ENCODE measurements at places on chromosomes 2 and 18.

- DNase-seq: no peak
Observed at GRCh38 chr2:101763496-101764333, 66.2 kb downstream of the MAP4K4 start.

GRCh38 chr2:54859997-54860701 lies 136.7 kb downstream of the EML6 start:
- DNase-seq: no peak

- no peak for DNase-seq
Observed at GRCh38 chr2:134367213-134367612, 113.3 kb downstream of the MGAT5 start.

DNA sequence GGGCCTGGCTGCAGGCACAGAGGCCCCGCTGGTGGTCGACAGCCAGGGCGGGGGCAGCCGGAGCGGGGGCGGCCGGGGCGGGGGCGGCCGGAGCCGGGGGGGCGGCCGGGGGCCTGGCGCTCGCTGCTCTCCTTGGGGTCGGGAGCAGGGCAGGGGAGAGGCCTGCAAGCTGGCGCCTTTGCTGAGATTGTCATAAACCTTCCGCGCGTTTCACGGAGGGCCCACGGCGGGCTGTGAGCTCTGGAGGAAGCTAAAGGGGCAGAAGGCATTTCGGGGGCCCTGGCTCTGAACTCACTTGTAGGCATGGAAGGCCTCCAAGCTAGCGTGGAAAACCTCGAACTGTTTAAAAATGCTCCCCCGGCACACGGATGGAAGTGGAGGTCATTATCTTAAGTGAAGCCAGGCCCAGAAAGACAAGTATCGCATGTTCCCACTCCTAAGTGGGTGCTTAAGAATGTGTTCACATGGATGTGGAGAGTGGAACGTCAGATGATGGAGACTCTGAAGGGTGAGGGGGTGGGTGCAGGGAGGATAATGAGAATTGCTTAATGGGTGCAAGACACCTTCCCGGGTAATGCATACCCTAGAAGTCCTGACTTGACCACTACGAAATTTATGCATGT lies 629 bp downstream of the PRELID3A start:
- DNase-seq: no peak

DNA sequence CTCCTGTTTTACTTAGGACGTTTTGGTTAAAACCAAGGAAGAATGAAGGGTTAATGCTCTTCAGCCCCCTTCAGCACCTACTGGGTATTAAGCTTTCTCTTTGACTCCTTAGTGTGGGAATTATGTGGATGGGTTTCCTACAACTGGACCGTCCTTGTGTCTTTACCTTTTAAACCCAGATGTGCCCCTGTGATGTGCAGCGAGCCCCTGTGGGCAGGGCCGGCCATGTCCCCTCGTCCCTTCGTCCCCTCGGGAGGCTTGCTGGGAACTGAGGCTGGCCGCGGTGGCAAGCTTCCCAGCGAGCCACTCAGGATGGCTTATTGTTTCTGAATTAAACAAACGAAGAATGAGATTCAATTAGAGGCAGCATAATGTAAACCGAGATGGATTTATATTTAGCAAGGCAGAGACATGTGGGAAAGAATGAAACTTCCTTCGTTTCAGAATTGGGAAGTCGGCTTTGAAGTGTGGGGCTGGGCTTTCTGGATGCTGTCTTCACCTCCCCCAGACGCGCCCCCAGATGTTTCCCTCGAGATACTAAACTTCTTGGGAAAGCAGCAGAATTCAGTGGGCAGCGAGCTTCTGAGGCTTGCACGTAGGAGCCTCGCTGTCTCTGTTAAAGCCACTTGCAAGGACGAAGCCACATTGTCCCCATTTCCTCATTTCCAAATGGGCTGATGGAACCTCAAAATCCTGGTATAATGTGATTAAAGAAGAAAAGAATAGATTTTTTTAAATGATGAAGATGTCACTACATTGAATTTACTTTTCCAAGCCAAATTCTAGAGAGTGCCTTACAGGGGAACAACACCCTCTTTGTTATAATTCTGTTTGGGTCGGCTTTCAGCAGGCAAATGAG lies 146.0 kb downstream of the VAPA start:
- no peak for DNase-seq

Data from KG1 (cell line).